CD4-positive, alpha-beta T cell treated with Interleukin-17A for 4 hours (primary cell): ENCODE measurements at places on chromosomes 13 and 19.
A peak's percentile ranks its signal among the peaks of the same experiment; 100 is the strongest.

GRCh38 chr19:49247676-49248075 lies 77.3 kb downstream of the SLC6A16 start:
- no peak for DNase-seq

- DNase-seq: no peak
Measured at GRCh38 chr13:51235186-51235585, 13.0 kb downstream of the FAM124A start.

- DNase-seq: no peak
Measured at GRCh38 chr19:47073574-47073973, 25.1 kb upstream of the TMEM160 start.

GRCh38 chr13:26619358-26619757 lies 61.9 kb downstream of the WASF3 start:
- no peak for DNase-seq

DNA sequence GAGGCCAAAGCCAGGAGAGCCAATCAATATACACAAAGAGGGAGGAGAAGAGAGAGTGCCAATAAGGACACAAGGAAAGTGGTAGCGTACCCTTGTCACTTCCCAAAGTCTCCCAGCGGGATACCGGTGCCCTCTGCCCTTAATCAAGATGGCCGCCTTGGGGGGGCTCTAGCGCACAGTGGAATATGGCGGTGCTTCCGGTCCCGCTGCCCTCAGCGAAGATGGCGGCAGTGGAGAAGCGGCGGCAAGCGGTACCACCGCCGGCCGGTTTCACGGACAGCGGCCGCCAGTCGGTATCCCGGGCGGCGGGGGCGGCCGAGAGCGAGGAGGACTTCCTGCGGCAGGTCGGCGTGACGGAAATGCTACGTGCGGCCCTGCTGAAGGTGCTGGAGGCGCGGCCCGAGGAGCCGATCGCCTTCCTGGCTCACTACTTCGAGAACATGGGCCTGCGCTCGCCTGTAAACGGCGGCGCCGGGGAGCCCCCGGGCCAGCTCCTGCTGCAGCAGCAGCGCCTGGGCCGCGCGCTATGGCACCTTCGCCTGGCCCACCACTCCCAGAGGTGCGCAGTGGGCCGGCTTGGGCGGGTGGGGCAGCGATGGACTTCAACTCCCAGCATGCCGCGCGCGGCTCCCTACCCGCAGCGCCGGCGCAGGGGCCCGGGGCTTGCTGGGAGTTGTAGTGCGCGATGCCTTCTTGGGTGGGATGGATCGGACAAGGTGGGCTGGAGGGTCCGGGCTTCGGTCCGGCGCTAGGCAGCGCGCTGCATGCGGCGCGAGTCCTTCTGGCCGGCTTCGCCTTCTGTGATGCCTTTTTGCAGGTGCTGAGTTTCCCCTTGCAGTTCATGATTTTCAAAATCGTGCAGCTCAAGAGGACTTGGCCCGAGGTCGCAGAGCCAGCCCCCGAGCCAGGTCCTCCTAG lies at the start of gene TPGS1:
TPGS1 (plus strand) TSS at position 212 of the 918 bp plus-strand sequence; CDS start at position 222, 10 bp downstream.
- DNase-seq: peak; percentile 88

DNA sequence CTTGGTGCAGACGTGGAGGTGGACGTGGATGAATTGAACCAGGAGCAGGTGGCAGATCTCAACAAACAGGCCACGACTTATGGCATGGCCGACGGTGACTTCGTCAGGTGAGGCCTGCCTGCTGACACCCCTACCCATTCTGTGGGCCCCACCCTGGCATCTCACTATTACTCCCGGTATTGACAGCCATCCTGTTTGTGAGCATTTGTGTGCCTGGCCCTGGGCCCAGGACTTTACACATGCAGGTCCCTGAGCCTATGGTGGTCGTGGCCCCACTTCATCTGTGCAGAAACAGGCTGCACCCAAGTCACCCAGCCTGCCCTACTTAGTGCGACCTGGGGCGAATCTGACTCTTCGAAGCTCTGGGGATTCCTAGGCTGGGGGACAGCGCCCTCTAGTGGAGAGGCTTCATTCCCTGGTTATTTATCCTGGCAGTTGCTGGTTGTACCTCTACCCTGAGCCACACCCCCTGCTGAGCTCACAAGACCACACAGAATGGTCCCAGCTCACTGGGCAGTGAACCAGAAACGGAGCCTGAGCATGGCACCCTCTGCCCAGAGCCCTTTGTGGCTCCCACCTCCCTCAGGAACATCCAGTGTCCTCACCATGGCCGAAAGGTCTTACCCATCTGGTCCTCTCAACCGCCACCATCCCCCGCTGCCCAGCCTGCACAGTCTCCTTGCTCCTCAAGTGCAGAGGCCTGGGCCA lies 16.9 kb downstream of the ZNF296 start:
- peak; percentile 87 for DNase-seq

DNA sequence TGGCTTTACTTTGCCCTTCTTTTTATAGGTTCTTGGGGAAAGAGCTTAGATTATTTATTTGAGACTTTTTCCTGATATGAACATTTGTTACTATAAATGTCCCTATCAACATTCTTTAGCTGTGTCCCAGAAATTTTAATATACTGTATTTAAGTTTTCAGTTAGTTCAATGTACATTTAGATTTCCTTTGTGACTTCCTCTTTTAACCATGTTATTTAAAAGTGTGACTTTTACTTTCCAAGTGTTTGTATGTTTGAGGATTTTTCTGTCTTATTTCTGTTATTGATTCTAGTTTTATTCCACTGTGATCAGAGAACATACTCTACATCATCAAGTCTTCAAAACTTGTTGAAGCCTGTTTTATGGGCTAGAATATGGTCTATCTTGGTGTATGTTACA lies 72.7 kb upstream of the SPRY2 start:
- DNase-seq: no peak
